DMS53 (cell line): ENCODE measurements at places on chromosomes 7 and 10.

DNA sequence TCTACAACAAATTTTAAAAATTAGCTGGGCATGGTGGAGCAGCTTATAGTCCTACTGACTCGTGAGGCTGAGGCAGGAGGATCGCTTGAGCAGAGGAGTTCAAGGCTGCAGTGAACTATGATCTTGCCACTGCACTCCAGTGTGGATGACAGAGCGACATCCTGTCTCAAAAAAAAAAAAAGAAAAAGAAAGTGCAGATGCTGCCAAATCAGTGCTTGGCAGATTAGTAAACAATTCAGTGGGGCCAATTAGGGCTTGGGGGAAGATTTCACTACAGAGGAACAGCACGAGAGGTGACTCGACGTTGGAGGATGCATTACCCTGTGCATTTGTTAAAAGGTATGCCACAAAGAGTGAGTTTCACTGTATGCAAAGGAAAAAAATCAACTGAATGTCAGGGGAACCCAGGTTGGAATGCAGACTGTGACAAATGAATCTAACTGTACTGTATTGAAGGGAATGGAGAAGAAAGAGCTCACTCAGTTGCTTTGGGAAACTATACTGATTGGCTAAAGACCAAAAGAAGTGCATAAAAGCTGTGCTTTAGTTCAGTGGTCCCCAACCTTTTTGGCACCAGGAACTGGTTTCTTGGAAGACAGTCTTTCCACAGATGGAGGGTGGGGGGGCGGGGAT is 31.6 kb downstream of the GARIN1A start:
- no peak for DNase-seq

GRCh38 chr10:28587270-28587969 is 54.5 kb downstream of the WAC start:
- DNase-seq: no peak

DNA sequence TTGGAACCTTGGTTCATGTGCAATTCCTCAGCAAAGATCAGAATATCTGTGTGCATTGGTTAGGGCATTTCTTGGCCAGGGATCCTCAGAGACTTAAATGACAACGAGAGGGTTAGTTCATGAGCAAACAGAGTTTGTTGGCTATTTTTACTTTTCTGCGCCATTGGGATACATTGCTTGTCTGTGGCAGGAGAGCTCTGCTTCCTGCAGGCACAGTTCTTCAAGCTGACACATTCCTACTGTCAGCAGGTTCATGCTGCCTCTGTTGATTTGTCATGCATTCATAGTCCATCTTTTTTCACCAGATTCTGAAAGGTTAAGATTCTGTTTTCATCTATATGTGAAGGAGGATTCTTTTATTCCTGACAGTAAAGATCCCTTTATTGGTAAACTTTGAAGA is 139.4 kb downstream of the TMEM178B start:
- DNase-seq: no peak

GRCh38 chr10:95789902-95790301 is 33.9 kb downstream of the ENTPD1 start:
- DNase-seq: peak; percentile 15

GRCh38 chr10:96714031-96714590 is 6.2 kb downstream of the PIK3AP1 start:
- DNase-seq: no peak

DNA sequence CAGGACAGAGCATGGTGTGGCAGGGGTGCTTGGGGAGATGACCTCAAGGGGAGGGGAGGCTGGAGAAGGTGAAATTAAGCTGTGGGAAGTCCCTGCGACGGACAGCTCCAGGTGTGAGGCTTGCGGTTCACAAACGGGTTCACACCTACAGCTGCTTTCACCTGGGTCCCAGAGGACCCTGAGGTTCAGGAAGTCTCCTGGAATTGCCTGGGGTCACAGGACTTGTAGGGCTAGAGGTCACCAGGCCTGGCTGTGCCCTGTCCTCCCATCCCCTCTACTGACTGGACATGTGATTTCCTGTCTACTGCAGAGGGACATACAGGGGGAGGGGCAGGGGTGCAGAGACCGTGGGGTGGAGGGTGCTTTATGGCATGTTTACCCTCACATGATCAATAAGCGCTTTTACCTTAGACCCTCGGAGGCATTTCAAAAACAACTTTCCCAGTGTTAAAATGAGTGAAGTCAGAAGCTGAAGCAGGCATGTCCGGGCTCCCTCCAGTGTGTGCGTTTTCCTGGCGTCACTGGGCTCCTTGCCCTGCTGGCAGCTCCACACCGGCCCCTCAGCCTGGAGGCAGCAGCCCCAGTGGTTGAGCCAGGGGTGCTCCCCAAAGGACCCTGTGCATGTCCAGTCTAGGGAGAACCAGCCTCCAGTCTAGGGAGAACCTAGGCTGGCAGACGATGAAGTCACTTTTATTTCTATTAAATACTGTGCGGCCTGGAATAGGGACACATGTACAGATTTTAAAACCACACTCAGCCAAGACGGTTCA is 66.6 kb upstream of the IGFBP3 start:
- DNase-seq: no peak

DNA sequence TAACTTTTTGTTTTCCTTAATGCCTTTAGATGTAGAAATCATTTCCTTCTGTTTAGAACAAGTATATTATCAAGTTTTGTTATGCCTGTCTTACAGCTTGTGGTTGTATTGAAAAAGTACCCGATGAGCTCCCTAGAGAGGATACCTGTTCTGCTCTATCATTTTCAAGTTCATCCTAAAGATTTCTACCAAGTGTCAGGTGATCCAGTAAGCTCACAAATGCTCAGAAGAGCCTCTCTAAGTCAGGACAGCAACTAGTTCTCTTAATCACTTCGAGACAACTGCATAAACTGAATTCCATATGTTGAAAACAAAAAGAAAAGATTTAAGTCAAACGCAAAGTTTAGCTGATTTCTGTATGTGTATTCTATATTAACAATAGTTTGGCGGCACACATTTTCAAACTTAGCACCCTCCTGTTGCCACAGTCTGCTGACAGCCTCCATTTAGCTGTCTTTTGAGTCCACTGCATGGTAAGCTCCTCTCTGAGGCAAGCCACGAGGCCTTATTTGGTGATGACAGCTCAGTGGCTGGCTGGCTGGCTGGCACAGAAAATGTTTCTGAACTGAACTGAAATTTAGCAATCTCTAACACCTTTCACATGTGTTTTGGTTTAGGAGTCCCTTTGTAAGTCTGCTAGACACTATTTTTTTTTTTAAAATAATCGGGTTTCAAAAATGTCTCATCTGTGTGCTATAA is 59.4 kb downstream of the SEMA3C start:
- DNase-seq: no peak

DNA sequence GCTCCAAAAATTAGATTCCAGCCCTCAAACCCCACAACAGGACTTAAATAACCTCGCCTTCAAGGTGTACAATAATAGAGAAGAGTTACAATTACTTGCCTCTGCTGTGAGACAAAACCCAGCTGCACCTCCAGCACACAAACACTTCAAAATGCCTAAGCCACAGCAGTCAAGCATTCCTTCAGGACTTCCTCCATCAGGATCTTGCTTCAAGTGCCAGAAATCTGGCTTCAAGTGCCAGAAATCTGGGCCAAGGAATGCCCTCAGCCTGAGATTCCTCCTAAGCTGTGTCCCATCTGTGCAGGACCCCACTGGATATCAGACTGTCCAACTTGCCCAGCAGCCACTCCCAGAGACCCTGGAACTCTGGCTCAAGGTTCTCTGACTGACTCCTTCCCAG is 1088.3 kb downstream of the SORCS3 start:
- no peak for DNase-seq

- DNase-seq: no peak
Measured at GRCh38 chr7:691361-692045, 35.0 kb upstream of the DNAAF5 start.

DNA sequence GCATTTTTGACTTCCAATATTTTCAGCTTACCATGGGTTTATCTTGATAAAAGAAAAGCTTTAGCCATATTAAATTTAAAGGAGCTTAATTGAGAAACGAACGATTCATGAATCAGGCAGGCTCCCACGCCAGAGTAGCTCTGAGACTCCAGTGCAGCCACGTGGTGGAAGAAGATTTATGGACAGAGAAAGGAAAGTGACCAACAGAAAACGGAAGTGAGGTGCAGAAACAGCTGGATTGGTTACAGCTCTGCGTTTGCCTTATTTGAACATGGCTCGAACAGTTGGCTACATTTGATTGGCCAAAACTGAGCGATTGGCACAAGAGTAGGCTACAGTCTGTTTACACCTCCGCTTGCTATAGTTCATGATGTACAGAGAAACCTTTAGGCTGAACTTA is 395.4 kb downstream of the GATA3 start:
- no peak for DNase-seq

DNA sequence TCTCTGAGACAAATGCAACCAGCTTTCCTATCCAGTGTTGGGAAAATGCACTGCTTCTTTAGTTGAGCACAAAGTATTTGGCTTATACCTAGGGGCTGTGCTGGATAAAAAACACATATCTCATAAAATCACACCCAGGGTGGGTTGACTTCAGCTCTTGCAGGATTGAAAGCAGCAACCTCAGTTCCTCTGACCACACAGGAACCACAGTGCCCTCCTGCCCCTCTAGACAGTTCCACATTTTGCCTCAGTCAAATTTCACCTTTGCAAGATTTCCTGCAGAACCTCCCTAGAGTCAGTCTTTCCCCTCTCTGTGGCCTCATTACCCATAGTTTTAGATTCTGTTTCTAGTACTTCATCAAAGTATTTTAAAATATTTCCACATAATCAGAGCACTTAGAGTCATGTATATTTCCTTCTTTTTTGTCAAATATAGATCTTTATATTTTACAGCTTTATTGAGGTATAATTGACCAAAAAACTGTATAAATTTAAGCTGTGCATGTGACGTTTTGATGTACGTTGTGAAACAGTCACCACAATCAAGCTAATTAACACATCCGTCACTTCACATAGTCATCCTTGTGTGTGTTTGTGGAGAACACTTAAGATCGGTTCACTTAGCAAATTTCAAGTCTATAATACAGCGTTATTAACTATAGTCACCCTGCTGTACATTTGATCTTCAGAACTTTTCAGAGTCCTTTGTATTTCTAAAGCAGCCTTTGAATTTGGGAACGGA is 37.0 kb upstream of the EGR2 start:
- DNase-seq: no peak

- DNase-seq: peak; percentile 66
Measured at GRCh38 chr10:77160679-77161078, 476.9 kb downstream of the KCNMA1 start.

DNA sequence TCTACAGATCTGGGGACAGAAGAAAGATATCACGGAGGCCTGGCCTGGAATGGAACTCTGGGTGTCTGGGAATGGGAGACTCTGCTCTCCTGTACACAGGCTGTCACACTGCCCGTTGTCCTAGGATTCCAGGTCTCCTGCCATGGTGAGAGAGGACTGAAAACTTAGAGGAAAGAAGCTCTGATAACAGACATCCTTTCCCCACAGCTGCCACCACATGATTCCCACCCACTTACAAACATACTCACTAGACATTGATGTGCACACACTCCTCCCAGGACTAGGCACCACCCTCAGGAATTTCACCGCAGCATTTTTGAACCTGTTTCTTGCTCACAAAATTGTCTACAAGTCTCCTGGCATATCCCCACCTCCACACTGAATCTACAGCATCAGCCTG is 5.7 kb downstream of the ZNF92 start:
- DNase-seq: no peak

DNA sequence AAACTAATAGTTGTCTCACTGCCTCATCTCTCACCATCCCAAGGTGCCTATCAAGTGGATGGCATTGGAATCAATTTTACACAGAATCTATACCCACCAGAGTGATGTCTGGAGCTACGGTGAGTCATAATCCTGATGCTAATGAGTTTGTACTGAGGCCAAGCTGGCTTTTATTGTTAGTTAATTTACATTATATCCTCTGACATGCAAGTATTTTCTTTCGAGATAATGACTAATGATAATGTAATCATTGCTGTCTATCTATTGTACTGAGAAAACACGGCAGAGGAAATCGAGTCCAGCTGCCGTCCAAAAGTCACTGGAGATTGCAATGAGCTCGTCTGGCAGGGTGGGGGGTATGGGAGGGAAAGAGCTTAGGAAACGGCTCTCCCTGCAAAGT is 172.4 kb upstream of the LANCL2 start:
- no peak for DNase-seq

DNA sequence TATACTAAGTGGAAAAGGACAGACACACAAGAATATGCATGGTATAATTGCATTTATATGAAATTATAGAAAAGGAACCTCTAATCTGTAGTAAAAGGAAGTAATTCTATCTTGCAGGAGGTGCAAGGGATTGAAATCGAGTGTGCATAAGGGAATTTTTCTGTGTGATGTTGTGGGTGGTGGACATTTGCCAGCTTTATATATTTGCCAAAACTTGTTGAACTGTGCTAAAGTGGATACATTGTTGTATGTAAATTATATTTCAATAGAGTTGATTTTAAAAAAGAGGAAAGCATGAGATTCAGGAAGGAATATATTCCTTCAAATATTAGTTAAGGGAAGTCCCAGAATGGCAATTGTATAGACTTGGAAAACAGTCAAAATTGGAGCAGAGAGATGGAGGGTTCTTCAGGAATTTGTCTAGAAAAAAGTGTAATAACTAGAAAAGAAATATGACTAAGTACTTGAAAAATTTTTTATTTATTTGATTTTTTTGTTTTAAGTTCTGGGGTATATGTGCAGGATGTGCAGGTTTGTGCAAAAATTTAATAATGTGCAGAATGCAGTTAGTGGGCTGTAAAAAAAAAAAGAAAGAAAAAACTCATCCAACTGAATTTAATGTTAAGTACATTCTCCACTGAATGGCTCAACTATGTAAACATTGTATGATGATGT is 96.1 kb downstream of the ARL4A start:
- DNase-seq: no peak

GRCh38 chr7:27871086-27871485 is 131.1 kb downstream of the TAX1BP1 start:
- no peak for DNase-seq

DNA sequence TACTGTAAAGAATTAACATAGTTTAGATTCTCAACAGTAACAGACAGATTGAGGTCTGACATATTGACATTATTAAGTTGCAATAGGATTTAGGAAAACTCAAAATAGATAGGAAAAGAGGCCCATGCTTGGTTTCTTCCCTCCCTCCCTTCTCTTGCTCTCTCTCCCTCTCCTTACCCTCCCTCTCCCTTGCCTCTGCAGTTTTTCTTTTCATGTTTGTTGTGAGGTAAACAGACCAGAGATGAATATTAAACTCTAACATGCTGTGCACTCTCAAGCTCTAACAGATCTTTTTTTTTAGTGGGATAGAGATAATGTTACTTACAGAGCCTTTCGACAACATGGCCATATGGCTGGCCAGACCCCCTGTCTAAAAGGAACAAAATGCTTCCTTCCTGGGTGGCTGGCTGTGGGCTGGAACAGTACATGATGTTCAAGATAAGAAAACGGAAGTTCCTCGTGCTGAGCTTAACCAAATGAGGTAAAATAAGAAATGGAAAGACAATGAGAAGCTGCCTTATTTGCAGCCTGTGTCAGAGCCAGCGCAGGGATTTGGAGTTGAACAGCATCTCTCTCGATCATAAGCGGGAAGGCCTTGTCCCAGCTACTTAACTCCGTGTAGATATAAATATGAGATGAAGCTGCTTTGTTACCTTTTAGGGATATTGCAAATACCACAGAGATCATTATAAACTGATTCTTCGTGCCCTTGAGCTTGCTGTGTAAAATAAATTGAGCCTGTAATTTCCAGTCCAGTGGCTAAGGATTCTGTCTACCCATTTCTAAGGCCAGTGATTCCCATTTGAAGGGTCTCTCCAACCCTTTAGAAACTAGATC is 391.9 kb upstream of the NPVF start:
- no peak for DNase-seq
